ENCODE measurements at places on chromosomes 4 and X.
A peak's percentile ranks its signal among the peaks of the same experiment; 100 is the strongest.

DNA sequence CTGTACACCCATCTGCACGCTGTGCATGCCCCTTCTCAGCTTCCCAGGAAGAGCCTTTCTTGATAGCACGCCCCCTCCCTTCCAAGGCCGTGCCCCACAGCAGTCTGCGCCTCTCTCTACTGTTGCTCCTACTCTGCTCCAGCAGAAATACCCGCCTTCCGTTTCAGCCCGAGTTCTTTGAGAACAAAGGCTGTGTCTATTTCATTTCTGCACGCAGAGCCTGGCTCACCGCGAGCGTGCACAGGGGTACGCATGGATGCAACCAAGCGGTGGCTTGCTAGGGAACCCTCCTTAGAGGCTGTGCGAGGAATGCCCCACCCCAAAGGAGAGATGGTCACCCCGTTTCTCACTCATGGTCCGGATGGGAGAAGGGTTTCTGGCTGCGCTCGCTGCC, 485 bp downstream of the AADAT start:
- peak overlapping the region; percentile 53 for H3K4me3 ChIP-seq
- no peaks in the 10 kb centered on the region for H3K27me3 ChIP-seq
- H3K27ac ChIP-seq: peak overlapping the region; percentile 40
- no peak for DNase-seq
- H3K4me1 ChIP-seq: peaks cover 10% of the 10 kb centered on the region
- H3K36me3 ChIP-seq: no peaks in the 10 kb centered on the region

DNA sequence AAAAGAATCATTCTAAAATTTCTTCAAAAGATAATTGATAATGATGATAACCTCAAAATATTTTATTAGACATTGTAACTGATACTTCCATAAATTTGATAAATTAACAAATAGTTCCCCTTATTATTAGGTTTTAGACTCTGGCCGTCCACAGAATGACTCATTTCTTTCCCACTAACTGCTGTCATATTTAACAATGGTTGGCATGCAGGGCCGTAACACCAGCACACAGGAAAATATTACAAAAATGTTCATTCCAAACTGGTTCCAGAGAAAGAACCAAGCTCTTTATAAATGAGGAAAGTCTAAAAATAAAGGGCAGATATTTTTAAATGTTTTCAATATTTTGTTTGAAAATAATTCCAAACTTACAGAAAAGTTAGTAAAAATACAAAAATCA, 28.2 kb downstream of the WDFY3 start:
- H3K4me3 ChIP-seq: no peak overlapping the region
- H3K27me3 ChIP-seq: no peaks in the 10 kb centered on the region
- DNase-seq: no peak
- peaks cover 27% of the 10 kb centered on the region for H3K4me1 ChIP-seq
- H3K36me3 ChIP-seq: no peaks in the 10 kb centered on the region

- H3K4me1 ChIP-seq: no peaks in the 10 kb centered on the region
- H3K27ac ChIP-seq: no peak overlapping the region
- no peaks in the 10 kb centered on the region for H3K27me3 ChIP-seq
Observed at GRCh38 chr4:105917171-105917685, 22.0 kb downstream of the NPNT start.

- peaks cover 6% of the 10 kb centered on the region for H3K36me3 ChIP-seq
- no peaks in the 10 kb centered on the region for H3K27me3 ChIP-seq
- H3K4me1 ChIP-seq: peaks cover 36% of the 10 kb centered on the region
- H3K4me3 ChIP-seq: peak overlapping the region; percentile 76
- DNase-seq: no peak
- H3K27ac ChIP-seq: peak overlapping the region; percentile 84
Observed at GRCh38 chrX:73944563-73944908, 359.4 kb upstream of the ZCCHC13 start.

GRCh38 chr4:60737858-60738257, 462.3 kb upstream of the ADGRL3 start:
- DNase-seq: no peak
- H3K36me3 ChIP-seq: no peaks in the 10 kb centered on the region
- no peak overlapping the region for H3K27ac ChIP-seq

DNA sequence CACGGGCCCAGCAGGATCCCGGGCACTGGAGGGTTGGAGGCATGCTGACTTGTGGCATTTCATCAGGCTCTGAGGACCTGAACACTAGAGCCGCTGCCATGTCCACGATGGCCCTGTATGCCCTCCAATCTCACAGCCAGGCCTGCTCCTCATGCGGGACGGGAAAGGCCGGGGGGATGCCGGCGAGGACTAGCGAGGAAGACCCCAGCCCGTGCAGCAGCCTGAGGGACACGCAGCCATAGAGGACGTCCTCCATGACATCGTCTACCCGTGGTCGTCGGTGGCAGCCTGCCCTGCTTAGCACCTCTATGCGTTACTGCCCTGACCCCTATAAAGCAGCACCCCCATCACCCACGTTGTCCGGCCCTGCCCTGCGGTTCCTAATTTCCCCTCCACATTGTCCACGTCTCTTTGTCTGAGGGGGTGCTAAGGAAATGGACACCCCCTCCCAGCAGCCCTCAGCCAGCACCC, 32.6 kb downstream of the HMX1 start:
- H3K27me3 ChIP-seq: no peaks in the 10 kb centered on the region
- no peak overlapping the region for H3K27ac ChIP-seq
- no peaks in the 10 kb centered on the region for H3K36me3 ChIP-seq
- H3K4me3 ChIP-seq: no peak overlapping the region

- no peak overlapping the region for H3K27ac ChIP-seq
- H3K4me1 ChIP-seq: peaks cover 7% of the 10 kb centered on the region
- H3K36me3 ChIP-seq: no peaks in the 10 kb centered on the region
- no peaks in the 10 kb centered on the region for H3K27me3 ChIP-seq
Observed at GRCh38 chr4:140633124-140633523, 64.4 kb upstream of the UCP1 start.

DNA sequence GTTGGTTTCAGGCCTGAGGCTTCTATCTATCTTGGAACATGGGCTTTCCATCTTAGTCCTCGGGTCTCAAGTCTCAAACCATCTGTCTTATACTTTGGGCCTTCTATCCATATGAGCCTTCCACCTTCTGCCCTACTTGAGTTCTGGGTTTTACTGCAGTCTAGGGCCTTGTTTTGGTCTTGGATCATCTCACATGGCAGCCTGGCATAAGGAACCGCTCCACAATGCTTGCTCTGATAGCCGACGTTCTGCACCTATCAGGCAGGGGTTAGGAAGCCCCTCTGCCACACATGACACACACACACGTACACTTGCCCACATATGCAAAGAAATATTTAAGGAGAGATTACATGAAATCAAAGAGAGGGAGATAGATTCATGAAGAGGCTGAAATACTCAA, 264.0 kb downstream of the CHIC1 start:
- H3K4me3 ChIP-seq: no peak overlapping the region
- H3K36me3 ChIP-seq: no peaks in the 10 kb centered on the region
- H3K4me1 ChIP-seq: no peaks in the 10 kb centered on the region
- H3K27ac ChIP-seq: no peak overlapping the region
- H3K27me3 ChIP-seq: no peaks in the 10 kb centered on the region

GRCh38 chr4:161496-162284, 37.4 kb downstream of the ZNF718 start:
- no peaks in the 10 kb centered on the region for H3K27me3 ChIP-seq
- no peaks in the 10 kb centered on the region for H3K4me1 ChIP-seq
- H3K36me3 ChIP-seq: no peaks in the 10 kb centered on the region
- H3K27ac ChIP-seq: no peak overlapping the region
- DNase-seq: no peak

DNA sequence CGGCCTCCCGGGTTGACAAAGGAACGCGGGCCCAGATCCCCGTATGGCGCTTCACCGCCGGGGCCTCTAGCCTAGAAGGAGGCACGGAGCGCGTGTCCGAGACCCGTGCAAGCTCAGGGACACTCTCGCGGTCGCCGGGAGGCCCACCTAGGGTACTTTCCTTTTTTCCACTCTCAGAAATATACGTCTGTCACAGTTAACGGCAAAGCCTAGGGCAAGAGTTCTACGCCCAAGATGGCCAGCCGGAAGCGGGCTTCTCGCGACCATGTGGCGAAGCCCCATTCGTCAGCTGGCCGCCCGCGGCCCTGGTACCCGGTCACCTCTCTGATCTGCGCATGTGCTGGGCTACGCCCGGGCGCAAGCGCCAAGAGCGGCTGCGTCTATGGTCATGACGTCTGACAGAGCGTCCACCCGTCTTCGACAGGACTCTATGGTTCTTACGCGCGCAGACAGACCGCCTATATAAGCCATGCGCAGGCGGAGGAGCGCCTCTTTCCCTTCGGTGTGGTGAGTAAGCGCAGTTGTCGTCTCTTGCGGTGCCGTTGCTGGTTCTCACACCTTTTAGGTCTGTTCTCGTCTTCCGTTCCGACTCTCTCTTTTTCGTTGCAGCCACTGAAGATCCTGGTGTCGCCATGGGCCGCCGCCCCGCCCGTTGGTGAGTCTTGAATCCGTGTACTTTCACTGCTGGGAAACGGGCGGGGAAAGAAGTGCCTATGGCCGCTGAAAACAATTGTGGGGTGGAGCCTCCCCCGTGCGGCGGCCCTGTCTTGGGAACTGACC, at the start of gene RPL10:
TSS of gene RPL10 (plus strand) at position 490 of the 780 bp plus-strand sequence. CDS start at position 633, 143 bp downstream.
- peak within 1 kb of the TSS; percentile 88 for H3K27ac ChIP-seq
- peaks cover 21% of the 10 kb centered on the region for H3K4me1 ChIP-seq
- H3K4me3 ChIP-seq: peak within 1 kb of the TSS; percentile 65
- peak; percentile 98 for DNase-seq
- no peaks in the 10 kb centered on the region for H3K36me3 ChIP-seq

DNA sequence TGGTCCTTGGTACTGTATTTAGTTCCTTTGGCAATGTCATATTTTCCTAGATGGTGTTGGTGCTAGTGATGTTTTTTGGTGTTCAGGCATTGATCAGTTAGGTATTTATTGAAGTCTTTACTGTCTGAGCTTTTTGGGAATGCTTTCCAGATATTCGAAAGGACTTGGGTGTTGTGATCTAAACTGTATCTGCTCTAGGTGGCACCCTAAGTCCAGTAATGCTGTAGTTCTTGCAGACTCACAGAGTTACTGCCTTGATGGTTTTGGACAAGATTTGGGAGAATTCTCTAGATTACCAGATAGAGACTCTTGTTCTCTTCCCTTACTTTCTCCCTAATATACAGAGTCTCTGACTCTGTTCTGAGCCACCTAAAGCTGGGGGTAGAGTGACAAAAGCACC, 513.6 kb upstream of the PITX2 start:
- no peaks in the 10 kb centered on the region for H3K36me3 ChIP-seq
- H3K4me1 ChIP-seq: no peaks in the 10 kb centered on the region
- no peak overlapping the region for H3K4me3 ChIP-seq
- H3K27me3 ChIP-seq: no peaks in the 10 kb centered on the region
- DNase-seq: no peak

DNA sequence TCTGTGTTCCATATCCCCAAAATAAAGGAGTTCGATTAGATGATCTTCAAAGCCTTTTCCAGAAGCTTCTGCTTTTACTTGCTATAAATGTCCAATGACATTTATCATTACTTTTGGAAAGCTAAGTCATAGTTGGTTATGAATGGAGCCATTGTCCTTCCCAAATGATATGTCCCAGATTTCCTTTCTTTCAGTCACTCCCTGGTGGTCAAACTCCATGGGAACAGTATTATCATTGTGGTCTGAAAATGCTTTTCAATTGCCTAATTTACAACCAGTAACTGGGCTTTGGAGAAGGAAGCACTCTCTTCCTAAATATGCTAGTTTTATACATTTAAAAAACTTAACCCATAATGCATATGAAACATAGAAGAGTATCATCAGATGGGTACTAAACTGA, 571.5 kb upstream of the AMOT start:
- H3K27me3 ChIP-seq: no peaks in the 10 kb centered on the region
- H3K4me1 ChIP-seq: no peaks in the 10 kb centered on the region
- H3K36me3 ChIP-seq: no peaks in the 10 kb centered on the region
- H3K27ac ChIP-seq: no peak overlapping the region
- no peak for DNase-seq

GRCh38 chrX:143296521-143296920, 220.8 kb downstream of the SPANXN3 start:
- H3K4me3 ChIP-seq: no peak overlapping the region
- H3K27ac ChIP-seq: no peak overlapping the region
- H3K4me1 ChIP-seq: no peaks in the 10 kb centered on the region
- no peak for DNase-seq
- no peaks in the 10 kb centered on the region for H3K36me3 ChIP-seq

GRCh38 chr4:110020139-110020538, 107.5 kb downstream of the EGF start:
- H3K36me3 ChIP-seq: no peaks in the 10 kb centered on the region
- DNase-seq: no peak
- no peak overlapping the region for H3K4me3 ChIP-seq
- H3K4me1 ChIP-seq: no peaks in the 10 kb centered on the region
- no peaks in the 10 kb centered on the region for H3K27me3 ChIP-seq

DNA sequence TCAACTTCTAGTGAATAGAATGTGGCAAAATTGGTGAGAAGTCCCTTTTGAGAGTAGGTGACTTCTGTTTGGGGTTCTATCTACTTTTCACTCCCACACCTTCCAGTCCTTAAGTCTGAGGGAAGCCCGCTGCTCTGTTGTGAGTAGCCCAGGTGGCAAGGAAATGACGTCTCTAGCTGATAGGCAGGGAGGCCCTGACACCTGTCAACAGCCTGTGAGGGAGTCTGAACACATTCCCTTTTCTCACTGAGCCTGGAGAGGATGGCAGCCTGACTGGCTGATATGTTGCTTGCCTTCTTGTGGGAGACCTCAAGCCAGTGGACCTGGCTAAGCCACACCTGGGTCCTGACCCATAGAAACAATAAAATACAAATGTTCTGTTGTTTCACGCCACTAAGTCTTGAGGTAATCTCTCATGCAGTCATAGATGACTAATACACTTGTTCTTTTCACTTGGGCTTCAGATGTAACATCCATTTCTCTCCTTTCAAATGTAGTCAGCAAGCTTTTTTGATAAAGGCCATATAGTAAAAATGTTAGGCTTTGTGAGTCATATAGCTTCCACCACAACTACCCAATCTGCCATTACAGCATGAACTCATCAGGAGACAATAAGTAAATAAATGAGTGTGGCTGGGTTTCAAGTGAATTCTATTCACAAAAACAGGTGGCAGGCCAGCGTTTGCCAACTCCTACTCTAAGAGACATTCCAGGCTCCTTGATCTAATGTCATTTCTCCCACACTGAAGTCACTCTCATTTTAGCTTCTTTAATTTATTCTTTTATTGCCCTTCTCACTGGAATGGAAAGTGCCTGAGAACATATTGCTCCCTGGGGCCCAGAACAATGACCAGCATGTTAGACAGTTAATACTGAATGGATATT, 265.1 kb upstream of the MAD2L1 start:
- no peak overlapping the region for H3K4me3 ChIP-seq
- H3K27me3 ChIP-seq: no peaks in the 10 kb centered on the region
- H3K4me1 ChIP-seq: no peaks in the 10 kb centered on the region
- H3K27ac ChIP-seq: no peak overlapping the region

DNA sequence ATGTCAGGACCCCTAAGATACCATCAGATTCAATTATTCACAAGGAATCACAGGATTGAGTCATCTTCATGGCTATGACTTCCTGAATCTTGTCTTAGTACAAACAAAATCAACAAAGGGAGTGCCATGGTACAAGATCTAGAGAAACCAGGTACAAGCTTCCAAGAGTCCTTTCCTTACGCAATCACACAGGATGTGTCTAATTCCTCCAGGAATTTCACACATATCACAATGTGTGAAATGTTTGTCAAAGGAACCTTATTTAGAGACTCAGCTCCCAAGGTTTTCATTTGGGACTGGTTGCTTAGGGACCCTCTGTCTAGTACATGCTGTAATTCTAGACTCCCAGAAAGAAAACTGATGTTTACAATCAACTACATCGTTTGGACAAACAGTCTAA, 83.0 kb downstream of the MAB21L2 start:
- H3K4me3 ChIP-seq: no peak overlapping the region
- no peak for DNase-seq
- no peaks in the 10 kb centered on the region for H3K27me3 ChIP-seq
- H3K36me3 ChIP-seq: no peaks in the 10 kb centered on the region
- no peak overlapping the region for H3K27ac ChIP-seq
- no peaks in the 10 kb centered on the region for H3K4me1 ChIP-seq

GRCh38 chr4:176856421-176856820, 63.7 kb upstream of the VEGFC start:
- no peaks in the 10 kb centered on the region for H3K36me3 ChIP-seq
- no peak overlapping the region for H3K4me3 ChIP-seq
- no peak for DNase-seq
- no peaks in the 10 kb centered on the region for H3K27me3 ChIP-seq
